ENCODE measurements at places on chromosomes 5 and 9.

DNA sequence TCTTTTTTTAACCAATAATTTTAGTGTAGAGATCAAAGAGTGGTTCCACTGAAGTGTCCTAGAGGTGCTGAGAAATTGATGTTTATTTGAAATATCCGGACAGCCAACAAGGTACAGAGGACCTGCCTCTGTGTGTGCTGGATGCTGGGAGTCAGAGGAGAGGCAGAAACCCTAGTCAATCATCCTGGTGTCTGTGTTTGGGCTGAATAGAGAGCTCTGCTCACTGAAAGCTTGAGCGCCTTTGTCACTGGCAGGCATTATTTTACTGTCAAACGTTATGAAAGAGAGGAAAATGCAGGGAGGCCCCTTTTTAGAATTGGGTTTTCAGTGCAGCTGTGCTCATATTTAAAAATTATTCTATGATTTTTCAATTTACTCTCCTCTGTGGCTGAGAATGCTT, 480.3 kb upstream of the TYRP1 start:
- no peak for DNase-seq

GRCh38 chr9:130138791-130139190, 33.4 kb upstream of the NCS1 start:
- DNase-seq: peak; percentile 64

DNA sequence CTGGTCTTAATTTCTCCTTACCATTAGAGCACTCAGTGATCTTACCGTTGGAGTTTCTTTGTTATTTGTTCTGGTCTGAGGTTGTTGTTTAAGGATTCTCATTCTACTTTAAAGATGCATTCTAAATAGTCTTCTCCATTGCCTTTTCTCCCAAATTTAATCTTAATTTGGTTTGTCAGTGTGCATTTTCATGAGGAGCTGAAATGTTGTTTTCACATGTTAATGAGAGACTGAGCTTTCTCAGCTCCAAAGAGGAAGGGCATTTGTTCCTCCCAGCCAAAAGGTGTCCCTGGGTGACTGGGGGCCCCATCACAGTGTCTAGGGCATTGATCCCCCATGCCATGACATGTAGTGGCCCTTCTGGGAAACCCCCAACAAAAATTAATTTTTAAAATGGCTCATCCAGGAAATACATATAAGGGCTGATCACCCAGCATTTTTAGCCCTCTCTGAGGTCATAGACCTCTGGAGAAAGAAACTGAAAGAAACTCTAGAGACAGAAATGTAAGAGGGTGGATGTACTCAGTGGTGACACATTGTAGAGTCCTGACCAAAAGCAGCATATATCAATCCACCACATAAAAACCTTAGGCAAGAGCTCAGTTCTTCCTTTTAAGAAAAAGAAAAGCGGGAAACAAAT, 240.4 kb upstream of the RAI14 start:
- no peak for DNase-seq

DNA sequence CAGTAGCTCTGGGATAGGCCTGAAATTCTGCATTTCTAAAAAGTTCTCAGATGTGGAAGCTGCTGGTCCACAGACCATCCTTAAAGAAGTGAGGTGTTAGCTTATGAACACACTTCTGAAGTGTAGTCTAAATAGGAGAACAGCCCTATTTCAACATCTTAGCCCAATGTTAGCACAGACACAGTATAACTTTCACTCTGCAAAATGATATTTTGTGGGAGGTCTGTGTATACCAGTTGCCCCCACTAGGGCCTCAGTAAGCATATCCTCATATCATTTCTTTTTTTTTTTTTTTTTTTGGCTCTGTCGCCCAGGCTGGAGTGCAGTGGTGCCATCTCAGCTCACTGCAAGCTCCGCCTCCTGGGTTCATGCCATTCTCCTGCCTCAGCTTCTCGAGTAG, 7.5 kb upstream of the HABP4 start:
- DNase-seq: no peak

DNA sequence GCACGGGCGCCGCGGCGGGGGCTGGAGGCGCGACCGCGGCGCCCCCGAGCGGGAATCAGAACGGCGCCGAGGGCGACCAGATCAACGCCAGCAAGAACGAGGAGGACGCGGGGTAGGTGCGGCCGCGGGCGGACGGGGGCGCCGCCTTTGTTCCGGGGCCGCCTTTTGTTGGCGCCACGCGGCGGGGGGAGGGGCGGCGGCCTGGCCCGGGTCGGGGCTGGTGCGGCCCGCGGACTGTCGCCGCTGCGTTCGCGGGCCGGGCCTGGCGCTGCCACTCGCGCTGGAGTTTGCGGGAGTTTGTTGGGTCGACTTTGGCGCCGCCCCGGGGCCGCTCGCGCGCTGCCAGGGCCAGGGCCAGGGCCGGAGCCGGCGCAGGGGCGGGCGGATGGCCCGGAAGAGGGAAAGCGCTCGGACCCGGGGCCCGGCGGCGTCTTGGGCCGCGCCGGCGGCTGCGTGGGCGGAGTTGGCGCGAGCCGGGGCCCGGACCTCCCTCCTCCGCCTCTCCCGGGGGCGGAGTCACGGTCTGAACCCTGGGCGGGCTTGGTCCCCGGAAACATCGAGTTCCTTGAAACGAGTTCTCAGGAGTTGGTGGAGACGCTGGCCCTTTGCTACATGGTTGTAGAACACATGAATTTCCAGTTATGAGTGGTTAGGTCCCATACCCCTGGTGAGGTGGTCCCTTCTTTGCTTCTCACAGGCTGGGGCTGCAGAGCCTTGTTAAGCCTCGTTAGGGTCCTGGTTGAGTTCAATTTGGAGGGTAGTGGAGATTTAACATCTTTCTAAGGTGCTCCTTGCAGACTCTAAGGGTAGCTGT, 809 bp downstream of the HNRNPAB start:
- DNase-seq: peak; percentile 32

GRCh38 chr5:124131466-124131865, 615.0 kb downstream of the ZNF608 start:
- no peak for DNase-seq

- no peak for DNase-seq
These were observed 240.5 kb downstream of the CETN3 start for GRCh38 chr5:90169078-90169477.

- no peak for DNase-seq
These were observed 193.0 kb downstream of the RFX3 start for GRCh38 chr9:3332802-3333201.

DNA sequence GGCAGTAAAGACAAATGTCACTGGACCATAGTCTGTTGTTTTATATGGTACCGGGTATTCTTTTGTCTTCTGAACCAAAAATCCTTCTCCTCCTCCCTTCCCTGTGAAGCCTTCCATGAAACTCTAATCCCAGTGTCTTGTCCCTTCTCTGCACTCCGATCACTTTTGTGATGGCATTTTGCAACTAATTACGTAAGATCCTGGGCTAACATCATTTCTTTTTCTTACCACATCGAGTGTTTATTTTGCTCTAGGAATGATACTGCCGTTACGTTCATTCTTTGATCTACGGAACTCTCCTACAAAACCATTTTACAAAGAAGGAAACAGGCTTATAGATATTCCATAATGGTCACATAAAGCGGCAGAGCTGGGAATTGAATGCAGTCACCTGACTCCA, 33.7 kb downstream of the SNX18 start:
- DNase-seq: no peak

DNA sequence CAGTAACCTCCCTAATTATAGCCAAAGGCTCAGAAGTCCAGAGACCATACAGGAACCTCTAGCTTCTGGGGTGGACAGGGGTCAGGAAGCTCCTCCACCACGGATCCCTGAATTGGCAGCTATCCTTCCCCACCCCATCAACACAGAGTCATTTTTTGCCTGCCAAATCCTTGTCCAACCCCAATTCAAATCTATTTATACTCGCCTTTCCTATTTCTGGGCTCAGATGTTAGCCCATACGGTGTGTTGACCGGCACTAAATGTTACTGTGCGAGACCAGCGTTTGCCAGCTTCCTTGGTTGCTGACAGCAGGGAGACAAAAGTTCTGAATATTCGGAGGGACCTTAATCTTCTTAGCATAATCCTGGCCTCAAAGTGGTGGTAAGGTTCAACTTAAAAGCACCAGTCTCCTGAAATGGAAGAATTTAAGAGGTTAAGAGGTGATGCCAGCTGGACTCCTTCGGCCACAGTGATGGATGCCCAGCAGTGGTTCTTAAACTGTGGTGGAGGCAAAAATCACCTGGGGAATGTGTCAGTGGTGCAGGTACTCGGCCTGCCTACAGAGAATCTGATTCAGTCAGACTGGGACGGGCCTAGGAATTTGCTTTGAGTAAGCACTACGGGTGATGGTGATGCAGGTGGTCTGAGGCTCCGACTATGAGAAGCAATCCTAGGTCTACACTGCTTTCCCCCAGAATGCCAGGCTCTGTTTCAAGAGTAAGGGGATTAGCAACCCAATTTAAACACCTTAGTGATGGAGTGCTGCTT, 204.8 kb upstream of the MEF2C start:
- no peak for DNase-seq

DNA sequence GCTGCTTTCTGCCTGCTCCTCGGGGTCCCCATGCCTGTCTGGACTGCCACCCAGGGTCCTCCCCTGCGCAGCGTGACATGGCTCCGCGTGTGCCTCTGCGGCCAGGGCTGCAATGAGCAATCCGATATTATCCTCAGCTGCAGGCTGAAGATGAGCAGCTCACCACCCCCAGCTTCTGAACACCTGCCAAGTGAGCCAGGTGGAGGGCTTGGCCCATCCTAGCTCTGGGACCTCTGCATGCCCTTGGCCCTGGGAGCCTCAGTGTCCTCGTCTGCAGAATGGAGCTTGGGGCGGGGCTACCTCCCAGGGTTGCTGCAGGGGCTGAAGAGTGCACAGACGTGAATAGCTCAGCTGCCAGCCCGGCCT, 4.1 kb upstream of the MYMK start:
- no peak for DNase-seq

Measured in occipital lobe (tissue), 3 donors.